Natural killer cell (primary cell): ENCODE measurements at places on chromosomes 7 and 10. TPM values are rescaled to one million over a fixed set of nuclear protein-coding genes. Genes with fewer than 3 reads are reported as not detected.
A peak's percentile ranks its signal among the peaks of the same experiment; 100 is the strongest.

DNA sequence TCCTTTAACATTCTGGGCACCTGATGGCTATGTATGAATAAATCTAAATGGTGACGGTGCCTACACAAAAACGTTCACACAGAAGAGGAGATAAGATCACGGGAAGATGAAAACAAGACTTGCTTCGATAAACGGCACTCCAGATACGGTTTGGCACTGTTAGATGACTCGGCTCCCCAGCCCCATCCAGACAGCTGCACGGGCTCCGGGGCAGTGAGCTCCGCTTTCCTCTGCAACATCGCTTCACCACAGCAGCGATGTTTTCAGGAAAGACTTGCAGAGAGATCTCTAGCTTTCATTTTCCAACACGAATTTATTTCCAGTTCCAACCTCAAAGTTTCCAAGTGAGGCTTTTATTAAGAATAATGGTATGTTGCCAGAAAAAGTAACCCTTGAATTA is 132.1 kb downstream of the KLF6 start:
- H3K4me1 ChIP-seq, result peaks cover 7% of the 10 kb centered on the region
- H3K4me3 ChIP-seq, result no peak overlapping the region
- H3K36me3 ChIP-seq, result no peaks in the 10 kb centered on the region
- no peak for DNase-seq
- no peak overlapping the region for H3K27ac ChIP-seq

- H3K27ac ChIP-seq, result no peak overlapping the region
- H3K27me3 ChIP-seq, result no peaks in the 10 kb centered on the region
- no peaks in the 10 kb centered on the region for H3K4me1 ChIP-seq
- no peaks in the 10 kb centered on the region for H3K36me3 ChIP-seq
- no peak for DNase-seq
- H3K4me3 ChIP-seq, result no peak overlapping the region
Measured at GRCh38 chr7:41792120-41792519, 89.2 kb upstream of the INHBA start.

- no peak overlapping the region for H3K27ac ChIP-seq
- peaks cover 17% of the 10 kb centered on the region for H3K4me1 ChIP-seq
- DNase-seq, result peak; percentile 80
- no peaks in the 10 kb centered on the region for H3K36me3 ChIP-seq
Measured at GRCh38 chr7:102279537-102280400, 6.9 kb upstream of the SH2B2 start.

DNA sequence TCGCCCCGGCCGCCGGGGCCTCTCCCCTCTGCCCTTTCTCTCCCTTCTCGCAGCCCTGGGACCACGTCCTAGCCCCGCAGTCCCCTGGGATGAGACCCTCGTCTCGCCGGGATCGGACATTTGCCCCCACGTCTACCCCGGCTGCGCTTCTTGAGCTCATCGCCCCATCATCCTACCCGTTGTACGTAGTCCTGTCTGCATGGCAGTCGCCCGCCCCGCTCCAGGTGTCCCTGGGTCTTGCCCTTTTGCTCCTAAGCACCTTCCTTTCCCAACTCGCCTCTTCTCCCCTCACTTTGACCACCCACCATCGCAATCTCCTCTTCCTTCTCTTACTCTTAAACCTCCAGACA is 582 bp downstream of the TPST1 start:
- H3K36me3 ChIP-seq, result no peaks in the 10 kb centered on the region
- DNase-seq, result no peak
- peaks cover 2% of the 10 kb centered on the region for H3K27me3 ChIP-seq
- peaks cover 16% of the 10 kb centered on the region for H3K4me1 ChIP-seq

- no peak for DNase-seq
- no peaks in the 10 kb centered on the region for H3K27me3 ChIP-seq
- no peak overlapping the region for H3K27ac ChIP-seq
- H3K4me3 ChIP-seq, result no peak overlapping the region
- no peaks in the 10 kb centered on the region for H3K36me3 ChIP-seq
Measured at GRCh38 chr10:93274419-93274818, 200.7 kb downstream of the CYP26A1 start.

DNA sequence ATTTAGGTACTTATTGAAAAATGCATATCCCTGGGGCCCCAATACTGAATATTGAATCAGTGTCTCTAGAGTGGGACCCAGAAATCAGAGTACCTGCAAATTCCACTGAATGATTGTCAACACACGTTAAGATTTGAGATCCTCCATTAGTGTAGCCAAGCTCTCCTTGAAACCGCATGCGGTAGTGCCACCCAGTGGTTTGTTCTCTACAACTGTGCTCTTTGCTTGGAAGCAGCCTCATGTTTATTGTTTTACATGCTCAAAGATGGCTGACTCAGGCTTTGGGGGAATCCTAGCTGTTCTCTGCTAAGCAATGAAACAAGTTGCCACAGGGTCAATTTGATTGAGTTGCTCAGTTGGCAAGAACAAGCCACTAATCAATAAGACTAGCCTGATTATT is 340.2 kb upstream of the CELF2 start:
- H3K27me3 ChIP-seq, result no peaks in the 10 kb centered on the region
- no peak for DNase-seq
- H3K36me3 ChIP-seq, result no peaks in the 10 kb centered on the region
- H3K27ac ChIP-seq, result no peak overlapping the region
- H3K4me1 ChIP-seq, result no peaks in the 10 kb centered on the region

DNA sequence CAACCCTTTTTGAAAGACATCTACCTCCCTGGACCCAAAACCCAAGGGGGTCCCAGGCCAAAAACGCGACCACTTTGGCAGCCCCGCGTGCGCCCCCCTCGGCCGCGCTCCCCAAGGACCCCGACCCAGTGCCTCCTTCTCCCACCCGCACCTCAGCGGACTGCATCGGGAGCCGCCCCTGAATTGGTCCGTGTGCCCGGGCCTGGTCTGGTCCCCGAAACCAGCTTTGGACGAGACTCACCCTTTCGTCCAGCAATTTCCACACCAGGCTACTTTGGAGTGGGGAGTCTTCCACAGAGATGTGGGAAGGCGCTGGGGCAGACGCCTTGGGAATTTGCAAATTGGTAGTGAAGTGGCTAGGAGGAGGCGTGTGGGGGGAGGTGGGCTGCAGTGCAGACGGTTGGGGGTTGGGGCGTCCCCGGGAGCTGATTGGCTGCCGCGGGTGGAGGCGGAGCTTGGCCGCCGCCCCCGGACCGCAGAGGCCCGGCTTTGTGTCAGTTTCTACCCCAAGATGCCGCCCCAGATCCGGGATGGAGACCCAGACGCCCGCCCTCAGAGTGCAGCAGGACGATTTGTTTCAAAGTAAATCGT is 16.9 kb downstream of the TCAF1 start:
- H3K36me3 ChIP-seq, result no peaks in the 10 kb centered on the region
- no peak overlapping the region for H3K4me3 ChIP-seq
- no peak for DNase-seq

DNA sequence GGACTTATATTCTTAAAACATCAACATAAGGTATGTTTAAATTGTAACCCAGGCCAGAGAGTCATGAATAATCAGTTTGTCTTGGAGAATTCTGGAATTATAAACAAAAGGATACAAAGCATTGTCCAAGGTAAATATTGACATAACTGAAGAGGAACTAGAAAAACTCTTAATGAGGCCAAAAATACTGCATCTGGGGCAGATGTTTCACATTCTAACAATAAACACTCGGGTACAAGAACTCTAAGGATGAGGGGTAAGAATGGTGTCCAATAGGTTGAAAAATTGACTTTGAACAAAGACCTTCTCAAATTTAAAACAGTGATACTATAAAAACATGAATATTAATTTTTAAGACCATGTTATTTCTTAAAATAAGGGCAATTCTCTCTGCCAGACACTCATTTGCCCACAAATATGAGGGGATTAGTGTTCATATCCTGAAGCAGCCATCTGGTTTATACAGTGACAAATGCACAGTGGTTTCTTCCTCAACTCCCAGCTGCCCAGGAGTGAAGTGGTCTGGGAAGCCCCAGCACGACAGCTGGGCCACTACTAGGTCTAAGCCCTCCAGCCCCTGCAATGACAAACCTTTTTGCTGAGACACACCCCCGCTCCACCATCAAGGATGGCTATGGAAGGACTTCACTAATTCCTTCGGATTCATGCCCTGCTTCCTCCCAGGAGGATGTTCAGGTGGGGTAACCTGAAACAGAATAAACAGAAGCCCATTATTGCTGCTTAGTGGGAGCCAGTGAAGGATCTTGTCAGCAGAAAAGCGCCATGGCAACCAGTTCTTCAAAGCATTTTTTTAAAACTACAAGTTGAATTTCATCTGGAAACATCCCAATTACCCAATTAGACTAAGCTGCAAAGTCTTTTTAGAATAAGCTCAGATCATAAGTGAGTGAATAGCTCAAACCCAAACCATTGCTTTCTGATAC is 107.5 kb upstream of the ARID5B start:
- no peak for DNase-seq
- H3K4me1 ChIP-seq, result no peaks in the 10 kb centered on the region

DNA sequence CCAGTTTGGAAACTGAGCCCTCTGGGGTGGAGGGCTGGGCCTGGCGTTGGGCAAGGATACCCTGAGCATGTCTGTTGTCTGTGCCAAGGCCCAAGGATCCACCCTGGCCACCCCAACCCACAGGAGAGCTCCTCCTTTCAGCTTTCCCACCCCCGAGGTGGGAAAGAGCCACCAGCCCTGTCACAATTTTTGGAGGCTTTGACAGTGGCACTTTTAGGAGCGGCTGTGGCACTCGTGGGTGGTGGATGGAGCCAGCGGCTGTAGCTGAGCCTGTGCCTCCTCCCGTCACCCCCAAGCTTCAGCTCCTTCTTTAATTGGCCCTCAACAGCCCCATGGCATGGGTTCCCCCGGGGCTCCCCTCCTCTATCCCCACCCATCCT is 18.2 kb upstream of the ZNF862 start:
- DNase-seq, result no peak
- H3K27me3 ChIP-seq, result no peaks in the 10 kb centered on the region
- no peak overlapping the region for H3K27ac ChIP-seq
- H3K4me1 ChIP-seq, result no peaks in the 10 kb centered on the region
- no peaks in the 10 kb centered on the region for H3K36me3 ChIP-seq

DNA sequence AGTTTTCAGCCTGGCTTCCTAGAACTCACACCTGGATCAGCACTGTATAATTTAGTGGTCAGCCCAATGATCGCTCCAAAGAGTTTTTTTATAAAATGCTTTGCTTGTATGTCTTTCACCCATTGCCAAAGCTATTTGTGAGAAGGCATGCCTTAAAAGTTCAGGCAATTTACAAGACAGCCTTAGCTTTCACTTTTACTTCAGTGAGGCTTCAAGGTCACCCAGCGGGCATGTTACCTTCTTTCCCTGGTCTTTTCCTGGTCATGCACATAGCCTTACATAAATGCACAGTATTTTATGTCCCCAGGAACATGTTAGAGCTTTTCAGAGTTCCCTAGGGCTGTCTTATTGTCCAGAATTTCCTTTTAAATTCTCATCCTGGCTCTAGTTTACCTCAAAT is 179.9 kb upstream of the TMEM72 start:
- DNase-seq, result no peak
- H3K4me1 ChIP-seq, result no peaks in the 10 kb centered on the region
- H3K27me3 ChIP-seq, result no peaks in the 10 kb centered on the region
- no peak overlapping the region for H3K4me3 ChIP-seq
- no peak overlapping the region for H3K27ac ChIP-seq

GRCh38 chr10:123687758-123688157 is 21.6 kb downstream of the GPR26 start:
- H3K4me3 ChIP-seq, result no peak overlapping the region
- no peaks in the 10 kb centered on the region for H3K36me3 ChIP-seq
- no peak for DNase-seq
- H3K27ac ChIP-seq, result no peak overlapping the region

DNA sequence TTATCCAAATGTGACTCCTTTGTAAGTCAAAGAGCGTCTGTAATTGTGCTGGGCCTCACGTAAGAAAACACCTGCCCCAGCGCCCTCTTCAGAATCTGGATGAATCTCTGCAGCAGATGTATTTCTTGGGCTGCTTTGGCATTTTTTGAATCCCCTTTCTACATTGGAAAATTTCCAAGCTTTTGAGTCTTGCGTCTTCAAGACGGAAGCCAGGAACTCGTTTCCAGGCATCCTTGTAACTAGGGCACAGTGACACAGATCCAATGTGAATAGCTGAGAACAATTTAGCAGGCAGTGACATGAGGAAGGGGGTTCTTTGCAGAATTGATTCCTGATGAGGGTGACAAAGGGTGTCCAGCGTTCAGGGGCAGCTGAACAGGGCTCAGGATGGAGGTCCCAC is 862.3 kb downstream of the TYW1 start:
- H3K4me1 ChIP-seq, result no peaks in the 10 kb centered on the region
- H3K27me3 ChIP-seq, result no peaks in the 10 kb centered on the region
- no peak overlapping the region for H3K4me3 ChIP-seq
- H3K27ac ChIP-seq, result no peak overlapping the region

GRCh38 chr10:95588025-95588424 is 26.9 kb upstream of the SORBS1 start:
- no peak overlapping the region for H3K4me3 ChIP-seq
- no peak overlapping the region for H3K27ac ChIP-seq
- H3K4me1 ChIP-seq, result no peaks in the 10 kb centered on the region
- no peak for DNase-seq
- H3K36me3 ChIP-seq, result no peaks in the 10 kb centered on the region

DNA sequence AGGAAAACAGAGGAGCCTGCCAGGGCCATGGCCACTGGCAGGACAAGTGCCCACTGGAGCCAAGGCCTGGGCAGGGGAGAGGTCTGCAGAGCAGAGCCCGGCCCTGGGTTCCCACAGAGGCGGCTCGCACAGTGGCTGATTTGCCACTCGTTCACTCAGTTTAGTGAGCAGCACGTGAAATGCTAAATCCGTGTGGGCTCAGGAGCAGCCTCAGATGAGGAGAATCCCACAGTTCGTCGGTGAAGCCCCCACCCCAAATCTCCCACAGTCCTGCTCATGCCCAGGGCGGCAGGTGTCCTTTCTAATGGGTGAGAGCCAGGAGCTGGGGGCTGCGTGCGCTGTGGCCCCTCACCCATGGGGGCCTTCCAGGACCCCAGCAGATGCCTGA is 107.7 kb upstream of the FAM20C start:
- peaks cover 10% of the 10 kb centered on the region for H3K4me1 ChIP-seq
- no peak overlapping the region for H3K27ac ChIP-seq
- no peaks in the 10 kb centered on the region for H3K36me3 ChIP-seq
- DNase-seq, result no peak

DNA sequence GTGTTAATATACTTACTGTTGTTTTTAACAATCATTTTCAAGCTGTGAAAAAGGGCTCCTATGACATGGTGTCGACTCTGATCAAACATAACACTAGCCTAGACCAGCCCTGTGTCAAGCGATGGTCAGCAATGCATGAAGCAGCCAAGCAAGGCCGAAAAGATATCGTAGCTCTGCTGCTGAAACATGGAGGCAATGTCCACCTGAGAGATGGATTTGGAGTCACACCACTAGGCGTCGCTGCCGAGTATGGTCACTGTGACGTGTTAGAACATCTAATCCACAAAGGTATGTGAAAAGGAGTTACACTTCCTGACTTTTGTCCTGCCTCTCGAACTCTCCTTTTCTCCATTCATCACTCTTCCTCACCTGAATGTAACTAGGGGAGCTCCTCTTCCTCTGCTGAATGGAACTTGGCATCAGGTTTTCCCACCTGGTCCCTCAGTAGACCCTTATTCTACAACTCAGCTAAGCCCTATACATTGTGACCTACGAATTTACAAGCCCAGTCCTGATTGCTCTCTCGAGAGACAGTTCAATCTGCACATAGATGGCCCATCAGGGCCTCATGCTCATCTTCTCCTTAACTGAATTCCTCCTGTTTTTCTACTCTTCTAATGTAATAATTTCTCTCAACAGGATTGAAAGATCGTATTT is 23.0 kb downstream of the ASB15 start:
- H3K4me3 ChIP-seq, result no peak overlapping the region
- DNase-seq, result peak; percentile 26
- H3K36me3 ChIP-seq, result no peaks in the 10 kb centered on the region
- no peaks in the 10 kb centered on the region for H3K4me1 ChIP-seq

- H3K27ac ChIP-seq, result no peak overlapping the region
- peaks cover 9% of the 10 kb centered on the region for H3K4me1 ChIP-seq
- peak; percentile 1 for DNase-seq
- no peaks in the 10 kb centered on the region for H3K36me3 ChIP-seq
- H3K27me3 ChIP-seq, result no peaks in the 10 kb centered on the region
- H3K4me3 ChIP-seq, result no peak overlapping the region
Measured at GRCh38 chr7:35185908-35186731, 67.8 kb downstream of the TBX20 start.

AKR1C2 gene
- total RNA-seq, result not detected
